ENCODE measurements at places on chromosomes 2 and 18. TPM values are rescaled to one million over a fixed set of nuclear protein-coding genes. Genes with fewer than 3 reads are reported as not detected.

MEX3C gene
- total RNA-seq = 41.6 TPM

PRKAG3 gene
- under 0.01 TPM for total RNA-seq

PSMA8 gene
- total RNA-seq = not detected

ITGB6 gene
- under 0.01 TPM for total RNA-seq

LCT gene
- under 0.01 TPM for total RNA-seq

BCL11A gene
- 0.29 TPM for total RNA-seq

UBXN2A gene
- 13.8 TPM for total RNA-seq

C2orf92 gene
- 2.5 TPM for total RNA-seq

HPCAL1 gene
- 57.2 TPM for total RNA-seq

NAT8 gene
- total RNA-seq = not detected

PTRHD1 gene
- total RNA-seq = 21.5 TPM

NRP2 gene
- 183 TPM for total RNA-seq

ARL4C gene
- total RNA-seq = 133 TPM

UGP2 gene
- total RNA-seq = 133 TPM

CENPA gene
- 2.9 TPM for total RNA-seq

INHBB gene
- total RNA-seq = under 0.01 TPM

SERPINB11 gene
- total RNA-seq = not detected

CCDC148 gene
- total RNA-seq = 1.8 TPM

GNAL gene
- 0.59 TPM for total RNA-seq

SALL3 gene
- total RNA-seq = not detected

NYAP2 gene
- under 0.01 TPM for total RNA-seq

ATG9A gene
- 56.0 TPM for total RNA-seq

LYG2 gene
- total RNA-seq = not detected

CREG2 gene
- total RNA-seq = 0.36 TPM

SPP2 gene
- not detected for total RNA-seq

ABCG5 gene
- total RNA-seq = not detected

GULP1 gene
- 23.0 TPM for total RNA-seq

HTR2B gene
- total RNA-seq = 5.3 TPM

SMIM21 gene
- not detected for total RNA-seq

RAPGEF4 gene
- 0.59 TPM for total RNA-seq

RETREG2 gene
- total RNA-seq = 109 TPM

Measured in osteoblast (primary cell).